ENCODE measurements at places on chromosomes 7 and 10.
A peak's percentile ranks its signal among the peaks of the same experiment; 100 is the strongest.

- DNase-seq = no peak
Measured at GRCh38 chr10:99531026-99531695, 1.6 kb upstream of the NKX2-3 start.

- peak; percentile 58 for DNase-seq
Measured at GRCh38 chr10:61404751-61405150, 48.4 kb downstream of the TMEM26 start.

GRCh38 chr10:18008986-18009385 lies 57.3 kb downstream of the SLC39A12 start:
- no peak for DNase-seq

DNA sequence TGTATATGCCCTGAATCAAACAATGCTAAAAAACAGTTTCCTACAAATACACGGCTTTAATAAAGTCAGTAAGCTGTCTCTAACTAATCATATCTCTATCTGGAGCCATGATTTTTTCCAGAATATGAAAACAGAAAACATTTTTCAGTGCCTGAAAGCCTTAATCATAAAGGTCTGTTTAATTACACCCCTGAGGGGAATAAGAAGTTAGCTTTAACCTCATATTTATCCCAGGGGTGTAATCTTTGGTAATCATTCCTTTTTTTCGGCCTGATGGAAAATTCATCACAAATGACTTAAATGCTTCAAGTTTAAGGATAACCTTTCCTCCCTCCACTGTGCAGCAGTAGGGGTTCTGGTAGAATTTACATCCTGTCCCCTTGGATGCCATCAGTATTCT lies 124.2 kb downstream of the ATE1 start:
- no peak for DNase-seq

- DNase-seq = no peak
Measured at GRCh38 chr10:56586461-56586891, 225.4 kb upstream of the ZWINT start.

GRCh38 chr7:132499065-132499464 lies 77.2 kb downstream of the PLXNA4 start:
- DNase-seq = no peak

- no peak for DNase-seq
Measured at GRCh38 chr7:158994687-158995086, 138.3 kb downstream of the DYNC2I1 start.

DNA sequence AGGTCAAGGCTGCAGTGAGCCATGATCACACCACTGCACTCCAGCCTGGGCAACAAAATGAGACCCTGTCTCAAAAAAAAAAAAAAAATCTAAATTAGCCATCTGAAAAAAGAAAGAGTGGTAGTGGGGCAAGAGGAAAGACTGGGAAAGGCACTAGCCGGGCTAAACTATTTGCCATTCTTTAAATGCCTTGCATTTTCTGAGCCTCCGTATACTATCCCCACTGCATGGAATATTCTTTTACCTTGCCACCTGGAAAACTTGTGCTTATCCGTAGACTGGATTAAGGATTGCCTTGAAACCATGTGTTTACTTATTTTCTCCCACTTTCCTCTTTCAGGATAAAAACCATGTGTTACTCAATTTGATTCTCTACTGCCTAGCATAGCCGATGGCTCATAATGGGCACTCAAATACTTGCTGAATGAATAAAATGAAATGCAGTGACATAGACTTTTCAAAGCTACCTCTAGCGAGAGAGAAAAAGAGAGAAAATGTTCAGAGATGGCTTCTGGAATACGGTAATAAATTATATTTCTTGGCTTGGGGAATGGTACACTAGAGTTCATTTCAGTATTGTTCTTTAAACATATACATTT lies 30.6 kb downstream of the HYCC1 start:
- DNase-seq = no peak

GRCh38 chr7:33854801-33855350 lies 50.5 kb upstream of the BMPER start:
- DNase-seq = peak; percentile 69

GRCh38 chr10:124145109-124145870 lies 51.9 kb upstream of the CHST15 start:
- DNase-seq = peak; percentile 58

GRCh38 chr7:3980300-3980643 lies 679.2 kb downstream of the SDK1 start:
- no peak for DNase-seq

DNA sequence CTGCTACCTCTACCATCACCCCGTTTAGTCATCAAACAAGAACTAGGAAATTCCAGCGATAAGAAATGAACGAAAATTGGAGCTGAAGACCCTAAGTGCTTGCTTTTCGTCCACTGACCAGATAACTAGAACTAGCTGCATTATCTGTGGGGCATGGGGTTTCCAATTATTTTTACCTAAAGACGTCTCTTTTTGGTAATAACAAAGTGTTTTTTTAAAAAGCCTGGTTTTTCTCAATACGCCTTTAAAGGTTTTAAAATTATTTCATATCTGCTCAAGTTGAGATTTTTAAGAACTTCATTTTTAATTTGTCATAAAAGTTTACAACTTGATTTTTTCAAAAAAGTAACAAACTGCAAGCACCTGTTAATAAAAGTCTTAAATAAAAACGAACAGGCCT lies 104.2 kb downstream of the GALNT11 start:
- no peak for DNase-seq

DNA sequence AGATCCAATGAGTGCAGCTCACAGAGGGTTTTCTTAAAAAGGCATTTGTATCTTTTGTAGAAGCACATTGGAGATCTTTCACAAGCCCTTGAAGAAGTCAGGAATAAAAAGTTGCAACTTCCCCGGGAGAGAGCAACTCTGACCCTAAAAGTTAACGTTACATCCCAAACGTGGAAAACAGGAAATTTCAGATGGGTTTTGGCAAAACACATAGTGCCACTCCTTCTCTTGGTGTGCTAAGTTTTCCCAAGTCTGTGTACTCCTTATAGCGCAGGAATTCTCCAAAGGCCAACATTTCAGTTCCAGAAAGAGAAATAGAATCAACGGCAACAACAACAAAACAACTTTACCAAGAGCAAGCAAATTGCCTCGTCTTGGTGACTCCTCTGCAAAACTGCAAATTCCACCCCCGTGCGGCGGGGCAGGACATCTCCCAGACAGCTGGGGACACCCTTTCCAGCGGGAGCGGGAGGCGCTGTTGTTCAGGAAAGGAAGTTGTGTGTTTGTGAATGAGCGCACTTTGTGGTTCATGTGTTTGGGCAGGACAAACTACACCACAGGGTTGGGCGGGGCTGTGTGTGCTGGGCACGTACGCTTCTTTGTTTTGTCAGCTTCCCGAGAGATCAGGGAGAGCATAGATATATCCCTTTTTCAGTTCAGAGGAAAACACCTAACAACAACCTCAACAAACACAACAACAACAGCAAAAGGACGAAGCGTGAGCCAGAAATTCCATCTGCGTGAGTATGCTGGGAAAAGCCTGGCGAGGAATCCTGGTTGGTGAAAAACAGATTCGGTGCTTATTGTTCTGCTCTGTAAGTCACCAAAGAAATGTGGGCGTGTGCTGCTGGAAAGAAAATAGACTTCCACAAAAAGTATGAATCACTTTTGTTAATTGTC lies 294.7 kb upstream of the PITRM1 start:
- no peak for DNase-seq

DNA sequence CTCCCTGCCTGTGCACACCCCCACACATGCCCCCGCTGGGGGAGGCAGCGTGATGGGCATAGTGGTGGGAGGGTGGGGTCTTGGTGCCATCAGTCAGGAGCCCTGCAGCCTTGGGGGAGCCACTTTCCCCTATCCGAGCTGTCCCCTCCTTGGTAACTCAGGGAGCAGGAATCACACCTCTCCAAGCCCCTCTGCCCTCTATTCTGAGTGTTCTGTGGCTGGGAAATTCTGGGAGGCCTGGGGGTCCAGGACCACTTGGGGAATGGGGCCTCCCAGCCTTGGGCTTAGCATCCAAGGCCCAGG lies 11.3 kb downstream of the DPYSL4 start:
- DNase-seq = no peak

DNA sequence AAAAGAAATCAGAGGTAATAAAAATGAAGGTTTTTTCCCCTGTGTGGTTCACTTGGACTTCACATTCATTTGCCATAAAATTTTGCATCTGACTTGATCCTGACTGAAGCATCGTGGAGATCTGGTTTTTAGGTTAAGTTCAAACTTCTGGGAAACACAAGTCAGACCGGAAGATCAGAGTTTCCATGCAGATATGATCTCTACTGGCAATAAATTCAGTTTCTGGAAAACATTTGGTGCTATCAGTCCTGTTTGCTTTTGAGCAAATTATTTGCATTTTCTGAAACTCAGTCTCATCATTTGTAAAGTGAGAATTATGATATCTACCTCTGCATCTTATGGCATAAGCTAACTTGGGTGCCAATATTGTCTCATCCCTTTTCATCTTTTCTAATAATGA lies 81.3 kb upstream of the KCNMA1 start:
- DNase-seq = no peak

DNA sequence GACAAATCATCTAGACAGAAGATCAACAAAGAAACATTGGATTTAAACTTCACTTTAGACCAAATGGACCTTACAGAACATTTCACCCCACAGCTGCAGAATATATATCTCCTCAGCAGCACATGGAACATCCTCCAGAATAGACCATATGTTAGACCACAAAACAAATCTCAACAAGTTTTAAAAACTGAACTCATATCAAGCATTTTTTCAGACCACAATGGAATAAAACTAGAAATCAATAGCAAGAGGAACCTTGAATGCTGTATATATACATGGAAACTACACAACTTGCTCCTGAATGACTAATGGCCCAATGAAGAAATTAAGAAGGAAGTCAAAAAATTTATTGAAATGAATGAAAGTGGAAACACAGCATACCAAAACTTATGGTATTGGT lies 157.7 kb downstream of the MTERF1 start:
- DNase-seq = no peak

GRCh38 chr10:44056206-44056605 lies 328.7 kb downstream of the CXCL12 start:
- DNase-seq = no peak

Measured in common myeloid progenitor, CD34-positive (primary cell).